ENCODE measurements at places on chromosomes 12 and 14.
A peak's percentile ranks its signal among the peaks of the same experiment; 100 is the strongest.

DNA sequence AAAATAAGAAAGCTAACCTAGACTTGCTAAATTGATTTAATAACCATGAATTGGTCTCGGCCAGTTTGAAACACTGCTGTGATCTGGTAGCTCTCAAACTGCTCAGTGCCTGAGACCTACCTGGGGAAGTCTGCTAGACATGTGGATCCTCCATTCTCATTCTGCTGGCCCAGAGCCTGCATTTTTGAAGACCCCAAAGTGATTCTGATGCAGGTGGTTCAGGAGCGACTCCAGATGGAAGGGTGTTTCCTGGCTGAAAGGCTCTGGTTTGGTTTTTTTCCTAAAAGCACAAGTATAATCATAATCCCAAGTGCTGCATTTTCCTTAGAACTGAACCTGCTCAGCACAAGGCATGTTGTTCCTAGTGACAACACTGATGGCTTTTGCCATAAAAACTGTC, 159.5 kb downstream of the ZNF664 start:
- no peak for DNase-seq

- DNase-seq = no peak
These were observed 16.0 kb upstream of the SLC38A2 start for GRCh38 chr12:46388427-46389021.

GRCh38 chr14:104977681-104978653, at the start of gene AHNAK2:
TSS of gene AHNAK2 (minus strand) at chr14:104978374. CDS start at chr14:104978237, 137 bp downstream.
- DNase-seq = no peak

GRCh38 chr12:4604684-4605193, 42.7 kb downstream of the DYRK4 start:
- DNase-seq = peak; percentile 77

- DNase-seq = no peak
These were observed 9.9 kb upstream of the CHST11 start for GRCh38 chr12:104446646-104447421.

GRCh38 chr14:72686101-72686500, 207.8 kb downstream of the DPF3 start:
- no peak for DNase-seq

DNA sequence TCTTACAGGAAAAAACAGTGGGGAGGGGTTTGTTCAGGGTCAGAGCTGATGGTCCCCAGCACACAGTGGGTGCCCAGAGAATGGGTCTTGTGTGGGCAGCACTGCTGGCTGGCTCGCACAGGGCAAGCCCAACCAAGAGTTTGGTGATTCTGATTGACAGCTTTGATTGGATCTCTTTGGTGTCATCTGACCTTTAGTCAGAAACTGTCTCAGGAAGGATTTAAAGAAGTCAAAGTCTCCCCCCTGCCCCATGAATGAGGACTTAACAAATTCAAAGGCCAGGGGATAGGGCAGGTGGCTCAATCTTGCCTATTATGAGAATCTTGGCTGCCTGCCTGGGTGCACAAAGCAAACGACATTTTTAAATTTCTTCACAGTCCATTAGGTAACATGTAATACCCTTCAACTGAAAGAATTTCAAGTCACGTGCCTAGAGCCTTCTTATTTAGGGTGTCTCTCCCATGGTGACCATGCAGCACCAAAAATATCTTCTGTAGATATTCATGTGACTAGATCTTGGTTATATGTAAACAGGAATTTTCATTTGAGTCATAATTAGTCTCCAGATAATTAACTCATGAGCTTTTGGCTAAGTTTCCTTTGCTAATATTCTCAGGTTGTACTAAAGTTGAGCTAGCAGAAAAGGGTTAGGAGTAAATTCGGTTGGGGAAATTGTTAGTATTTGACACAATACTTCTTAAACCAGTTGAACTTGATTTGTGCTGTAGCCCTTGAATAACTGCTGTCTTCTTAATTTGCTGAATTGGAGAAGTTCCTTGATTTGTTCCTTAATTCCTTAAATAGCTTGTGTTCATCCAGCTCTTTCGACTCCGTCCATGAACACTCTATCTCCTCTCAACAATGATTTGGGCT, 54.5 kb upstream of the HECTD1 start:
- DNase-seq = no peak

Measured in activated CD4-positive, alpha-beta T cell treated with anti-CD3 and anti-CD28 coated beads, Interleukin-2, amount 50 U/mL, for 4 hours (primary cell).